ENCODE measurements at places on chromosomes 2 and 18.
A peak's percentile ranks its signal among the peaks of the same experiment; 100 is the strongest.

GRCh38 chr18:59305295-59305694, 13.2 kb downstream of the CPLX4 start:
- DNase-seq = no peak

DNA sequence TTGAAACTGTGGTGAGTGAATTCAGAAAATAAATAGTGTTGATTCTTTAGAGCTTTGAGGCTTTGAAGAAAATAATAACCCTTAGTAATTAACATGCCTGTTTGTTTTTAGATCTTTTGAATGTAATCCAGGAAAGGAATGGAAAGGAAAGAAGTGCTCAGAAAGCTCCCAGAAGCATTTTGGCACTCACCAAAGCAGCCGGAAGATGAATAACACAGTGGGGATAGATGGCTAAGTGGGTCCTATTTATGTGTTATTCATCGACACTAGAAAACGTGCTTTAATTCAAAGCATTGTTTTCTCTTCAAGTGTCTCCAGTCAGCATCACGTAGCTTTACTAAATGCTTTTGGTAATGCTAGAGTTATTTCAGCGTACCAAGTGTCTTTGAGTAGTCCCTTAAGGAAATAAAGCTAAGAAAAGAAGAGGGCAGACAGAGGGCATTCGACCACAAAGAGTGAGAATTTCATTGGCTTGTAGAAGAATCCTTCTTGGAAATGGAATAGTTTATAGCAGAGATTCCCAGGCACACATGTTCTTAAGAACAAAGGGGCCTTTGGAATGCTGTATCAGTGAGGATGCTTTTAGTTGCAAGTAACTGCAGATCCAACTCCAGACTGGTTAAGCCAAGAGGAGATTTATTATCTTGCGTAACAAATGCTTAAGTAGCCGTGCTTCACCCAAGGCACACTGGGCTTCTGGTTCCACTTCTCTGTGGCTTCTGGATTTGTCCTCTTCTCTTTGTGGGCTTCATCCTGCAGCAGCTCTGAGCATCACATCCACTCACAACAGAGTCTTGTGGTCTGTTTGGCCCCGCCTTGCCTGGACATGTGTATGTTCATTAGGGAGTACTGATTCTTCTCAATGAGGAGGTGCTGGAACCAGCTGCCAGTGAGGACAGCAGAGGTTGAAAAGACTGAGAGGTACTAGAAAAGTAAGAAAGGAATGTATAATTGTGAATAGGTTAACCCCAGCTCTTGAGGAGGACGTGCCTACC, 63.6 kb upstream of the LTBP1 start:
- no peak for DNase-seq

DNA sequence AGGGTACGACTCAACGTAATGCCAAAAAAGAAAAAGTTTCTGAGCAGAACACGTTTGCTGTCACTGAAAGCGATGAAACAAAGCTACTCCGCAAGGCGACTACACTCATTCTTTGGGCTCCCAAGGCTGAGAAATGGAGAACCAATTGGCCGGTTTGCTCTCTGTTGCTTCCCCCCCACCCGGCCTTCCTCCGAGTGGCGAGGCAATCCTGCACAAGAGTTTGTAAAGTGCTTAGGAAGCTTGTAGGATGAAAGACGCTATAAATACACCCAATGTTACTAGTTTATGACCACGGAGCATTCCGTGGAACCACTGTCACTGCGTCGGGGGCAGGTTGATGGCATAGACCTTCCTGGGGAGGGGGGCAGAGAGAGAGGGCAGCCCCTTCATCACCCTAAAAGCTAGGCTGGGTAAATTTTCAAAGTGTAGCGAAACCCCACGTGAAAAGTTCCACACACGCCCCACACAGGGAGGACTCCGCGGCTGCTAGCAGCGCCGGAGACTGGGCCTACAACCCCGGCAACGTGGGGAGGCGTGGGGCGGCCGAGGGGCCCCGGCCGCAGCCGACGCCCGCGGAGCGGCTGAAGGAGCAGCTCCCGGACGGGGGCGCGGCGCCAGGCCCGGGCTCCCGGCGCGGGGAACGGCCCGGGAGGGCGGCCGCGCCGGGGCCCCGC, 915 bp downstream of the CUL3 start:
- no peak for DNase-seq

DNA sequence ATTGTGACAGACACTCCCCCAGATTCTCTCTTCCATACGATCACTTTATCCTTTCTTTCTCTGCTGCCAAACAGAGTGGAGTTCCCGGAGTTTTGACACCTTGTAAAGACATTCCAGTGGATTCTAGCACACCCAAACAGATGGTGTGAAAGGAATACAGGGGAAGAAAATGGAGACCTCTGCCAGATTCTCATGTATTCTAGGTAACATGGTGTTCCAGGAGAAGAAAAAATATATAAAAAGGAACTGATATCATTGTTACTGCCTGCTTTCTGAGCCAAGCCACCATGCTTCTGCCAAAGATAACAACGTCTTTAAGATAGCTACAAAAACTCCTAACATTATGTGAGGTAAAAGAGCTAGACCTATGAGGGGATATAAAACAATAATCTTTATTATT, 136.5 kb downstream of the TXNL1 start:
- no peak for DNase-seq

GRCh38 chr2:240556553-240557100, 1.2 kb downstream of the ANKMY1 start:
- peak; percentile 59 for DNase-seq

GRCh38 chr18:57436191-57436964, 1.2 kb downstream of the ONECUT2 start:
- no peak for DNase-seq

DNA sequence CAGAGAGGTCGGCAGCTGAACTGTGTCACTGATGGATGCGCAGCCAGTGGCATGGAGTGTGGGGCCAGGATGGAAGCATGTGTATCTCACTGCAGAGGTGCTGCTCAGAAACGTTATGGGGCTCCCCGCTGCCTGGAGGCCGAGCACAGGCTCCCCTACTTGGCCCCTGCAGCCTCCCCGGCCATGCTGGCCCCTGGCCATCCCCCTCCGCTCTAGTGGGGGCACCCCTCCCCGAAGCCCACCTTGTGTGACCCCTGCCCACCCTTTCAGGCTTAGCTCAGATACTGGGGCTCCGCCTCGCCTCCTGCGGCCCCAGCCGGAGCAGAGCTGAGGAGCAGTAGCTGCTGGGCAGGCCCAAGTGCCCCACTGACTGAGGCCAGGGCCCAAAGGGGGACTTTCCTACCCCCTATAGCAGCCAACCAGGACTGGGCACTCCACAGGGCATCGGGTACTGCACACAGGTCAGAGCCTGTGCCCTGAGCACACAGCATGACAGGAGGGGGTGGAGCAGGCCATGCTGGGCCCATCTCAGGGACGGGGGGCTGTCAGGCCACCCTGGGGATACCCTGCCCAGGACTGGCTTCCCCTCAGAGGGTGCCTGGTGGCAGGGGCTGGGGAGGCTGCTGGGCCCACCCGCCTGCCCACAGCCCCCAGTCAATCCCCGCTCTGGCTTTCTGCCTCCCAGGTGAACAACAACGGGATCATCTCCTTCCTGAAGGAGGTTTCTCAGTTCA, 31.3 kb downstream of the SNED1 start:
- DNase-seq = no peak

GRCh38 chr2:33372940-33373553, 103.4 kb upstream of the RASGRP3 start:
- DNase-seq = no peak

- no peak for DNase-seq
Observed at GRCh38 chr2:42009657-42010580, 37.9 kb upstream of the PKDCC start.

DNA sequence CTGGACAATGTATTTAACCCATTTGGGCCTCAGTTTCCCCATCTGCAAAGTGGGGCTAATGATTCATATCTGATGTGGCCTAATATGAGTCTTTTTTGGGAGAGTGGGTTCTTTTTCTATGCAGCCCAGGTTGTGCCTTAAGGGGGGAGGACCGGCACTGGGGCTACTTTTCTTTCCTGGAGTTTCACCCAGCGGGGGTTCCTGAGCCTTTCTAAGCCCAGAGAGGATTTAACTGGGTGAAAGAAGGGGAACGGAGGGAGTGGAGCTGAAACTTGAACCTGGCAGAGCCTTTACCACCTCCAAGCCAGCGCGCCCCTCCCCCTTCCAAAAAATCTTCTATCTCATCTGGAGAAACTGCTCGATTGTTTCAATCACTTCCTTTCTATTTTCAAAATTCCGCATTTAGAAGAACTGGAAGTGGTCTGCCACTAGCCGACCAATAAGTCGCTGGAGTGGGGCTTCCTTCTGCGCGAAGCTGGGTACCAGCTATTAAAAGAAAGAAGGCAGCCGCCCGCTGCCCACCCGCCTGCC, 205.0 kb upstream of the SMAD2 start:
- no peak for DNase-seq

GRCh38 chr2:106306387-106306786, 112.3 kb upstream of the UXS1 start:
- DNase-seq = no peak

DNA sequence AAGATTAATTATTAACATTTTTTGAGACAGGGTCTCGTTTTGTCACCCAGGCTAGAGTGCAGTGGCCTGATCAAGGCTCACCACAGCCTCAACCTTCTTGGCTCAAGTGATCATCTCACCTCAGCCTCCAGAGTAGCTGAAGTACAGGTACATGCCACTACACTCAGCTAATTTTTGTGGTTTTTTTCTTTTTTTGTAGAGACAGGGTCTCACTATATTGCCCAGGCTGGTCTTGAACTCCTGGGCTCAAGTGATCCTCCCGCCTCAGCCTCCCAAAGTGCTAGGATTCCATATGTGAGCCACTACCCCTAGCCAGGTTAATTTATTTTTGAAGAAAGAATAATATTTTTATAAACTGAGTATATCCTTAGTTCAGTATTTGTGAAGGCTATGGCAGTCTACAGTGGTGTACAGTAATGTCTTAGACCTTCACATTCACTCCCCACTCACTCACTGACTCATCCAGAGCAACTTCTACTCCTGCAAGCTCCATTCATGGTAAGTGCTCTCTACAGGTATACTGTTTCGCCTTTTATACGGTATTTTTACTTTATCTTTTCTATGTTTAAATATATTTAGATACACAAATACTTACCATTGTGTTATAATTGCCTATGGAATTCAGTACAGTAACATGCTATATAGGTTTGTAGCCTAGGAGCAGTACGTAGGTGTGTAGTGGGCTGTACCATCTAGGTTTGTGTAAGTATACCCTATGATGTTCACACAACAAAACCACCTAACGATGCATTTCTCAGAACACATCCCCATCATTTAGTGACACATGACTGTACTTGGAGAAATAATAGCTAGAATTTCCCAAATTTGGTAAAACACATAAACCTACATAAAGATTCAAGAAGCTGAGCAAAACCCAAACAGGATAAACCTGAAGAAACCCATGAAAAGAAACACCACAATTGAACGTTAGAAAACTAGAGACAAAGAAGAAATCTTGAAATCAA, 38.6 kb downstream of the MGAT4A start:
- no peak for DNase-seq

- DNase-seq = no peak
Observed at GRCh38 chr2:208358758-208359631, 47.6 kb upstream of the PTH2R start.

GRCh38 chr2:119366161-119366648, 429 bp downstream of the C2orf76 start:
- DNase-seq = no peak

GRCh38 chr2:105176429-105176828, 65.1 kb upstream of the GPR45 start:
- DNase-seq = no peak

GRCh38 chr2:6412533-6413091, 453.1 kb downstream of the CMPK2 start:
- DNase-seq = no peak

- DNase-seq = no peak
Observed at GRCh38 chr2:229137639-229138038, 133.4 kb downstream of the PID1 start.

- DNase-seq = no peak
Observed at GRCh38 chr2:168534926-168535325, 78.9 kb downstream of the CERS6 start.

DNA sequence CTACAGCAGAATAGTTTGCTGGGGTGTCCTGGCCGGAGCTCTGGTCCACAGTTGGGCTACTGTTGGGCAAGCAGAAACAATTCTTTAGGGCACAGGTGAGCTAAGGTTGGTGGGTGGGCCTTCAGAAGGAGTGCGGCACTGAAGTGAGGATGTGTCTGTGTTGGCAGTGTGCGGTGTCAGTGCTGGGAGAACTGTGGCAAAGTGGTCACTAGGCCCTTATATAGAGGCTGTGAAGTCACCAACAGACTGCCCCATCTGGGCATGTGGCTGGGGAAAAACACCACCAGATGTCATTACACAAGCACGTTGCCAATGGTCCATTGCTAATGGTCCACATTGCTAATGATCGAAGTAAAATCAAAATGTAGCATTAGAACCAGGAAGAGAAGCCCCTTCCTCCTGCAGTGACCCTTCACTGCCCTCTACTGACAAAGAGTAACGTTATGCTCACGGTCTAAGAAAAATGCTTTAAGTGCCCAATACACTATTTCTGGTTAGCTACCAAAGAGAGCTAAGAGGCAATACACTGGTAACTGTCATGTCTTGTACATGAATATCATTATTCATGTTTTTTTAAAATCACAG, 21.3 kb downstream of the SCN1A start:
- no peak for DNase-seq

- no peak for DNase-seq
Observed at GRCh38 chr2:47078541-47079482, 76.3 kb downstream of the STPG4 start.

DNA sequence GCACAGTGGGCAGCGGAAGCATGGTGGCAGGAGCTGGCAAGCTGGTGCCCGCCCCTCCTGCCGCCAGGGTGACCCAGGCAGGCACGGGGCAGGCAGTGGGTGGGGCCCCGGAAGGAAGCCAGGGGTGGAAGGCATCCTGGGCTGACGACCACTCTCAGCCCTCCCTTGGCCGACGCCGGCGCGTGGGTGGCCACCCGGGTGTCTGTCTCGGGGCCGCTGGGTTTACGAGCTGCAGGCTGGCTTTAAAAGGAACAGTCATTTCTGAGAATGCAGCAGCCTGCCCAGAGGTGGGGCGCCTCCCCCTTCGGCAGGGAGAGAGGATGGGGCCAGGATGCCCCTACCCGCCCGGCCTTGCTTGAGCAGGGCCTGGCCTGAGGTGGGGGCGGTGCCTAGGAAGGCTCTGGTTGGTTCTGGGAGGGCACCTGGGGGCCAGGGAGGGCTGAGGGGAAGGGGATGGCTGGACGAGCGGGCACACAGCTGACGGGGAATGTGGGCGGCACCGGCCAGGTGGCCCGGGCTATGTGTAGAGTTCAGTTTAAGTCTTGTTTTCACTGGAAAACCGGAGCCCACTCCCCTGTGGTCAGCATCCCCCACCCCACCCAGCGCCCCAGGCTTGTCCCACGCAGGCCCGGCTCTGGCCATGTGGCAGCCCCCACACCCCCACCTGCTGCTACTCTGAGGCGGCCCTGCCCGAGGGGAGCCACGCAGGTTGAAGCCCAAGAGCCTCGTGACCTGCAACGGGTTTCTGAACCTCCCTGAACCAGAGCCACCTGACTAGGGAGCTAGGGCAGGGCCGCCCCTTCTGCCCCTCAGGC, 6.3 kb downstream of the BOK start:
- no peak for DNase-seq

- no peak for DNase-seq
Observed at GRCh38 chr18:35822413-35822812, 150.1 kb upstream of the RMP24 start.
